Activated naive CD4-positive, alpha-beta T cell treated with anti-CD3 and anti-CD28 coated beads for 36 hours (primary cell): ENCODE measurements at places on chromosomes 16 and 17. TPM values are rescaled to one million over a fixed set of nuclear protein-coding genes. Genes with fewer than 3 reads are reported as not detected.

DNA sequence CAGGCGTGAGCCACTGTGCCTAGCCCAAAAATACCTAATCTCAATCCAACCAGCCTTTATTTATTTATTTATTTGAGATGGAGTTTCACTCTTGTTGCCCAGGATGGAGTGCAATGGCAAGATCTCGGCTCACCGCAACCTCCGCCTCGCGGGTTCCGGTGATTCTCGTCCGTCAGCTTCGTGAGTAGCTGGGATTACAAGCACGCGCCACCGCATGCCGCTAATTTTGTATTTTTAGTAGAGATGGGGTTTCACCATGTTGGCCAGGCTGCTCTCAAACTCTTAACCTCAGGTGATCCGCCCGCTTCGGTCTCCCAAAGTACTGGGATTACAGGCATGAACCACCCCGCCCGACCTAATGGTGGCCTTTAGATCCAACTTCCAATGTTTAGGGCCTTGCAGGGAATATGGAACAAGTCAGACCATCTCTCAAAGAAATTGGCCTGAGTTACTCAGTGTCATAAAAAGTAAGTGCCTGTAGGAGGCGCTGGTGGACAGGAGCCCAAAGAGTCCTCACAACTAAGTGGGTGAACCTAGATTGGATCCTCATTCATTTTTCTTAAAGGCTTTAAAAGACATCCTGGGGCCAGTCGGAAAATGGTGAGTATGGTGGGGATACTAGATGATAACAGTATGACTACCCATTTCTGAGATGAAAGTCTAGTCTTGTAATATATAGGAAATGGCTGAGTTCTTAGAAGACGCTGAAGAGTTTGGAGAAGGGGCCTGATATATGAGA is 4.6 kb downstream of the ZSCAN10 start:
- DNase-seq = peak; percentile 80
- no peak overlapping the region for H3K27ac ChIP-seq
- no peak overlapping the region for H3K4me3 ChIP-seq
- H3K4me1 ChIP-seq = peaks cover 23% of the 10 kb centered on the region
- no peaks in the 10 kb centered on the region for H3K36me3 ChIP-seq
- no peaks in the 10 kb centered on the region for H3K27me3 ChIP-seq

The IGFALS gene
- not detected for total RNA-seq

GRCh38 chr16:65453646-65454045 is 331.8 kb upstream of the CDH11 start:
- no peaks in the 10 kb centered on the region for H3K4me1 ChIP-seq
- H3K27me3 ChIP-seq = no peaks in the 10 kb centered on the region
- no peak for DNase-seq
- no peak overlapping the region for H3K27ac ChIP-seq
- H3K36me3 ChIP-seq = no peaks in the 10 kb centered on the region

DNA sequence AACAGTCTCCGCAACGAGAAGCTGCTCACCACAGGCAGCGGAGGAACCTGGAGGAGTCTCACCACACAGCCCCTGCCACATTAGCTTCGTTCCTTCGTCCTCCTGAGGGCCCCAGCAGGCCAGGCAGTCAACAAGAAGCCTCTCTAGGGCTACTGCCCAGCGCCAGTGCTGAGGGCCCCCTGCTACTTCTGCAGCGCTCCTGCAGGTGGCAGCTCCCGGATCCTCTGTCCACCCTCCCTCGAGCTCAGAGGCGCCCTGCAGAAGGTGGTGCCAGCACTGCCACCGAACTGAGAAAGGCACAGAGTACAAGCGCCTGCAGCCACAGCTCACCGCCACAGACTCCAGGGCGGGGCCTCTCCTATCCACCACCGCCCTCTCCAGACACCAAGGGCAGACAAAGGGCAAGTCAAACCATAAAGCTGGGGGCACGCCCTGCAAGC is 27.3 kb downstream of the KDM8 start:
- peaks cover 77% of the 10 kb centered on the region for H3K4me1 ChIP-seq
- no peaks in the 10 kb centered on the region for H3K27me3 ChIP-seq
- DNase-seq = peak; percentile 68
- peak overlapping the region; percentile 98 for H3K27ac ChIP-seq
- H3K4me3 ChIP-seq = peak overlapping the region; percentile 1

GRCh38 chr16:11049396-11050059 is 105.2 kb downstream of the CLEC16A start:
- peaks cover 23% of the 10 kb centered on the region for H3K36me3 ChIP-seq
- DNase-seq = no peak
- peaks cover 25% of the 10 kb centered on the region for H3K4me1 ChIP-seq
- no peaks in the 10 kb centered on the region for H3K27me3 ChIP-seq

GRCh38 chr16:66429290-66429962 is 2.3 kb downstream of the BEAN1 start:
- no peak overlapping the region for H3K4me3 ChIP-seq
- H3K27ac ChIP-seq = no peak overlapping the region
- H3K27me3 ChIP-seq = peaks cover 56% of the 10 kb centered on the region
- peaks cover 4% of the 10 kb centered on the region for H3K4me1 ChIP-seq
- H3K36me3 ChIP-seq = no peaks in the 10 kb centered on the region

DNA sequence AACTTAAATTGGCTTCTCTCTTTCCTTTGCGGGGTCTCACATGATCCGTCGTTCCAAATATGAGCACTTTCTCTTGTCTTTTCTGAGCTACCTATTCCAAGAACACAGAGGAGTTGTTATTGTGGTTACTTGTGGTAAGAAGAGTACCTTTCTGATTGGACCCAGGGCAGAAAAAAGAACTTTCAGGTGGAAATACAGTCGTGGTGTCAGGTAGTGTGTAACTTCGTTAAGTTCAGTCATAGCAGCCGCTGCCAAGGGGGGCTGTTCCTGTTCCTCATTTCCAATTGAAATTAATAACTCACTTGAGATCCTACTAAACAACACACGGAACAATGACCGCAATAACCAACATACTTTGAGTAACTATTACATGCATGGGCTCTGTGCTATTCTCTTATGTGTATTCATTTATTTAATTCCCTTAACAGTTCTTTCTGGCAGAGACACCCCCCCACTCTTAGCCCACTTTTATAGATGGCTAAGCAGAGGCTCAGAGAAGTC is 681.7 kb downstream of the MAF start:
- H3K27me3 ChIP-seq = no peaks in the 10 kb centered on the region
- no peak overlapping the region for H3K4me3 ChIP-seq
- peaks cover 5% of the 10 kb centered on the region for H3K4me1 ChIP-seq
- H3K36me3 ChIP-seq = peaks cover 5% of the 10 kb centered on the region

GRCh38 chr17:9768381-9768934 is 22.9 kb downstream of the DHRS7C start:
- H3K27ac ChIP-seq = no peak overlapping the region
- no peak overlapping the region for H3K4me3 ChIP-seq
- H3K36me3 ChIP-seq = no peaks in the 10 kb centered on the region
- DNase-seq = no peak

DNA sequence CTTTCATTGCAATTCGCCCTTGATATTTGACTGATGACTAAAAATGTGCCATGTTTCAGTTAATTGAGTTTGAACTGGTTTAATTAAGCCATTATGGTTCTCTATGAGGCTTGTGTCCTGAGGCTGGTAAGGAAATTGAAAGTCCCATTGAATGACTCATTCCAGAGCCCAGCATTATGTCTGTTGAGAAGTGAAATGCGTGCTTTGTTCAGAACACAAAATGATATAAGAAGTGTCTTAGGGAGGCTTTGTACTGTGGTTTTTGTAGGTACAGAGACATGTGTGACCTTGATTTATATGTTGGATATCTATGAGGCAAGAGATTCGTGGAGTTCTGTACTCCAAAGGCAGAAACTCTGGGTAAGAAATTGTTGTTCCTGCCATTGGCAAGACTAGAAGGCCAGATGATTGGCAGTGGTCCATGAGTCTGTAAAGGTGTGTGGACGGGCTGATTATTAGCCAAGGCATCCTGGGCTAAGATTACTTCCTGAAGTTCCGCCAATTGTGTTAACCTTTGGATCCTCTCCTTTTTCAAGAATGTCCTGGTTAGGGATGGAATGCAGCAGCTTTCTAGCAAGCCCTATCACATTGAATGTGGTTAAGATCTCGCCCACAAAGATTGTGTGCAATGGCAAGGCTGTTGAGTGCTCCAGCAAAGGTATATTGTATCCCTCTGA is 103.7 kb downstream of the NPIPB5 start:
- H3K36me3 ChIP-seq = no peaks in the 10 kb centered on the region
- DNase-seq = no peak
- H3K27me3 ChIP-seq = peaks cover 2% of the 10 kb centered on the region
- H3K4me1 ChIP-seq = no peaks in the 10 kb centered on the region
- H3K27ac ChIP-seq = no peak overlapping the region

The KCNJ12 gene
- not detected for total RNA-seq
